Omental fat pad (tissue), 4 donors: ENCODE measurements at places on chromosomes 16 and 17. TPM values are rescaled to one million over a fixed set of nuclear protein-coding genes. Genes with fewer than 3 reads are reported as not detected.
A peak's percentile ranks its signal among the peaks of the same experiment; 100 is the strongest.

Gene PIRT
- not detected for total RNA-seq

Gene CD300C
- total RNA-seq: 1.8 TPM

Gene PNMT
- total RNA-seq: 0.44 TPM

Gene FNDC8
- total RNA-seq: not detected

Gene AOC2
- 3.2 TPM for total RNA-seq

Gene IRF8
- 134 TPM for total RNA-seq

Gene MEOX1
- total RNA-seq: 9.8 TPM

GRCh38 chr17:16878084-16878483, 93.8 kb downstream of the TNFRSF13B start:
- DNase-seq: no peak

DNA sequence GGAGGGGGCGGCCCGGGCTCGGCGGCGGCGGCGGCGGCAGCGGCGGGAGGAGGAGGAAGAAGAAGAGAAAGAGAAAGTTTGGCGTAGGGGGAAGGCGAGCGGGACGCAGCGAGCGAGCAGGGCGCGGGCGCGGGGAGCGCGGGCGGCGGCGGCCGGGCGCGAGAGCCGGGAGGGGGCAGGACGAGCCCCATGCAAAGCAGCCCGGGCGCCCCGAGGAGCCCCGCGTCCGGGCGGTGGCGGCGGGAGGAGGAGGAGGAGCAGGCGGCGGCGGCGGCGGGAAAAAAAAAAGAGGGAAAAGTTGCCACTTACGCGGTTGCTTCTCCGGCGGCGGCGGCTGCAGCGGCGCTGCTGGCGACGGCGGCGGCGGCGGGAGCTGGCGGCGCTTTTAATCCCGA, 10.3 kb upstream of the ZFHX3 start:
- DNase-seq: no peak

- DNase-seq: no peak
Measured at GRCh38 chr16:57725976-57726375, 9.6 kb upstream of the KATNB1 start.

GRCh38 chr17:44997733-44998520, 29.8 kb upstream of the C1QL1 start:
- DNase-seq: no peak

- no peak for DNase-seq
Measured at GRCh38 chr17:7237266-7237760, 1.9 kb downstream of the PHF23 start.

GRCh38 chr17:43146649-43147048, 21.5 kb upstream of the BRCA1 start:
- DNase-seq: no peak

DNA sequence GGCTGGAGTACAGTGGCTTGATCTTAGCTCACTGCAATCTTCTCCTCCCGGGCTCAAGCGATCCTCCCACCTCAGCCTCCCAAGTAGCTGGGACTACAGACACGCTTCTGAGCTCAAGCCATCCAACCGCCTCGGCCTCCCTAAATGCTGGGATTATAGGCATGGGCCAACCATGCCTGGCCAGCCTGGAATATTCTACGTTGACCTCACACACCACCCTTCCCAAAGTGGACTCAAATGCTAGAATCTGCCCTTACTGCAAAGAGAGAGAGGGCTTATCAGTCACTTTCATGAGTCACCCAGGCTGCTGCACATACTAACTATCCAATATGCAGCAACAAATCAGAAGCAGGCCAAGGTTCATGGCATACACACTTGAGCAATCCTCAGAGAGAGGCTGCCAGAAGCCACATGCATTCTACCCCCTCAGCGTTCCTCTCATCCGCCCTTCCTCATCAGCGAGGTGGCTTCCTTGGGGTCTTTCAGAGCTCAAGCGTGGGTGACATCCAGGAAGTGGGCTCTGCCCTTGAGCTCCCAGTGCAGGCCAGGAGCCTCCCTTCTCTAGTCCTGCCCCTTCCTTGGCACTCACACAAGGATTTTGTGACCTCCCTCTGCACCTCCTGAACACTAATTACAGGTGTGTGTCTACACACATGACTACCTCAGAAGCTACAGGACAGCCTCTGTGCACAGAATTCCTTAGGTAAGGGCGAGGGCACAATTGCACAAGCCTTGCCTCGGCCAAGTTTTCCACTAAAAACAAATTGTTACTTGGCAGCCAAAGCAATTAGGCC, 24.8 kb upstream of the SIAH1 start:
- DNase-seq: peak; percentile 42

GRCh38 chr17:79340333-79341221, 266.0 kb downstream of the ENGASE start:
- no peak for DNase-seq

DNA sequence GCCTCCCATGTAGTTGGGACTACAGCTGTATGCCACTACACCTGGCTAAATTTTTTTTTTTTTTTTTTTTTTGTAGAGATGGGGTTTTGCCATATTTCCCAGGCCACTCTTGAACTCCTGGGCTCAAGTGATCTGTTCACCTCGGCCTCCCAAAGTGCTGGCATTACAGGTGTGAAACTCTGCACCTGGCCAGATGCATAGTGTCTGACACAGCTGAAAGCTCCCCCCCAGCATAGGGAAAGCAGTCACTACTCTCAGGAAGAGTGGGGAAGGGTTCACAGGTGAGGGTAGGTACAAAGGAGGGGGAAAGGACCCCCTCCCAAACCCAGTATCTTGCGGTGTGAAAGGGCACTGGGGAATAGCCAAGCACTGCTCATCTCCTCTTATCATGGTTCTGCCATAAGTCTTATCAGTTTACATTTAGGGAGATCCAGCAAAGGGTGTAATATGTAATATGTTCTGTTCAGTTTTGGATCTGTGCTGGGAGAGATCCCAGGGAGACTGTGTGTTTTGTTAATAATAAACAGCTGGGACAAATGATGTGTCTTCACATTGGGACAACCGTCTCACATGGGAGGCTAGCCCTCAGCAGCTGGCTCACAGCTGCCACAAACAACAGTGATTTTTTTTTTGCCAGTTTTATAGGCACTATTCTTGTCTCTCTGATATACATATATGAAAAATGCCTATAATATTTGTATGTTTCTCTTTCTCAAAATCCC, 6.8 kb upstream of the CAVIN1 start:
- no peak for DNase-seq

DNA sequence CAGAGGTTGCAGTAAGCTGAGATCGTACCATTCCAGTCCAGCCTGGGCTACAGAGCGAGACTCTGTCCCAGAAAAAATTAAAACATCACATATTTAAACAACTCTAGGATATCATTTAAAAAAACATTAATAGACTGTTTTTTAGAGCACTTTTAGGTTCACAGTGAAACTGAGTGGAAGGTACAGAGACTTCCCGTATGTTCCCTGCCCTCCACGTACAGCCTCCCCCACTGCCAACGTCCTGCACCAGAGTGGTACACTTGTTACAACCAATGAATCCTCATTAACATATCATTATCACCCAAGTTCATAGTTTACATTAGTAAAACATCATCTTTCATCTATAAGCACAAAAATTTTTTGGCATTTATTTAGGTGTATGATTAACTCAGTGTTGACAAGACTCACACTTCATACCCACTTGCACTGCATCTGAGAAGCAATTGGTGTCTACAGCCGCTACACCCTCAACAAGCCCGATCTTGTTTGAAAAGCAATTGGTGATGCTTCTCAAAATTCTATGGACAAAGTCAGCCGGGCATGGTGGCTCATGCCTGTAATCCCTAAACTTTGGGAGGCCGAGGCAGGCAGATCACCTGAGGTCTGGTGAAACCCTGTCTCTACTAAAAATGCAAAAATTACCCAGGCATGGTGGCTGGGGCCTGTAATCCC, 39.9 kb upstream of the STH start:
- DNase-seq: no peak

- no peak for DNase-seq
Measured at GRCh38 chr17:17860766-17861107, 24.0 kb upstream of the SREBF1 start.
